KBM-7 (cell line): ENCODE measurements at places on chromosomes 6 and 20.

DNA sequence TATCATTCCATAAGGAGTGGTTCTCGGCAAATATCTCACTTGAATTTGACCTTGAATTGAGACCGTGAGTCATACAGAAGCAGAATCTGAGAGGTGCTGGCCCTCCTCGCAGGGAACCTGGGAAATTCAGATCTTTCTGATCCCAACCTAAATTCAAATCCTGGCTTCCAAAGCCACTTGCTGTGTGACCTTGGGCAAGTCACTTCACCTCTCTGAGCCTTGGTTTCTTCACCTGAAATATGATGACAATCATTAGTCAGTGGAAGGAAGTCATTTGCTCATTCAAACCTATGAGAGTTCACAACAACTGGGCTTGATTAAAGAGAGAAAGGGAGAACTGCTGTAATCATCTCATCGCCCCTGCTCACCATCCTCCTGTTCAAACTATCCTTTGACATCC lies 7.2 kb downstream of the BPIFA3 start:
- no peak for DNase-seq

DNA sequence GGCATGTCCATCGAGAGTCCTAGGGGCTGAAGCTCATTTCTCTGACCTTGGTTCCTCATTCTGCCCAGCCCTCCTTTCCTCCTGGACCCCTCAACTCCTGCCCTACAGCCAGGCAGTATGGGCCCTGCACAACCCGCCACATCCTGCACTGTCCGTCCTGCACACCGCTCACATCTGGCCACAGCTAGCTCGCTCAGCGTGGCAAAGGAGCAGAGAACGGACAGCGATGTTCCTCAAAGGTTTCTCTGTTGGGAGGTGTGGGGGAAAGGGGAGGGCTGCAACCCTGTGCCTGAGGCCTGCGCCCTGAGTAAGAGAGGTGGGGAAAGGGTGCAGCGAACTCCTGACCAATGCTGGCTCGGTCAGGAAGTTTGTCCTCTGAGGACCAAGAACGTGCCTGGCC lies 90.1 kb downstream of the PXDC1 start:
- DNase-seq, result no peak

DNA sequence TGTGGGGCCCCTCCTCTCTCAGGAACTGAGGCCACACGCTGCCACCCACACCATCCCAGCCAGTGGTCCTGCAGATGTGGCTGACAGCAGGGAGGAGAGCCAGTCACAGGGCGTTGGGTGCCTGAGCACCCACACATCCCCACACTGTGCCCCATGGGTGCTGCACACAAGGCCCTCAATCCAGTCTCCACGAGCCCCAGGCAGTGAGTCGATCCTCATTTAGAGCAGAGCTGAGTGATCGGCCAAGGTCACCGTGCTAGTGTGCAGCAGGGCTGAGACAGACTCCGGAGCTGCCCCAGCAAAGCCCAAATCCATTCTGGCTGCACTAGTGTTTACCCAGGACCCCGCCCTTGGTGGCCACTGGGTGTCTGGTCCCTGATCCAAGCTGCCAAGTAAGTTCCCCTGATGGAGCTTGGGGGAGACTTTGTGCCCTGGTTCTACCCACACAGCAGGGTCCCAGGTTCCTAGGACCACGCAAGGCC lies 9.0 kb downstream of the C20orf203 start:
- no peak for DNase-seq

- DNase-seq, result peak; percentile 68
Observed at GRCh38 chr6:51855310-51856082, 231.9 kb downstream of the PKHD1 start.

- no peak for DNase-seq
Observed at GRCh38 chr6:23456396-23456795, 669.6 kb upstream of the NRSN1 start.

GRCh38 chr20:31698803-31699718 lies 23.6 kb downstream of the BCL2L1 start:
- DNase-seq, result peak; percentile 74

DNA sequence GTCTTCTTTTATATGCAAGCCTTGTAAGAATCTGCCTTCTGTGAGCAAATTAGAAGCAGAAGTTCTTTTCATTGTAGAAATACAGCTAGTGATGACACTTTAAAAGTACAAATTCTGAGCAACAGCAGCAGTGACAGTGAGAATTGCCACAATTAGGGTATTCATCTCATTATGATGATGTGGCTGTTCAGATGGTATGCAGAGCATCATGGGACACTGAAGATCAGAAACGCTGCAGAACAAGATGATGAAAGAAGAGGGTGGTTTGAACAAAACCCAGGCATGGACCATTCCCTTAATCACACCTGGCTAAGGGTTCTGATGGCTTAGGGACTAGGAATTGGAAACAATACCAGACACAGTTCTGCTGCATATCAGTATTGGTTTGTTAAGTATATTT lies 312.7 kb upstream of the TBX18 start:
- DNase-seq, result no peak

DNA sequence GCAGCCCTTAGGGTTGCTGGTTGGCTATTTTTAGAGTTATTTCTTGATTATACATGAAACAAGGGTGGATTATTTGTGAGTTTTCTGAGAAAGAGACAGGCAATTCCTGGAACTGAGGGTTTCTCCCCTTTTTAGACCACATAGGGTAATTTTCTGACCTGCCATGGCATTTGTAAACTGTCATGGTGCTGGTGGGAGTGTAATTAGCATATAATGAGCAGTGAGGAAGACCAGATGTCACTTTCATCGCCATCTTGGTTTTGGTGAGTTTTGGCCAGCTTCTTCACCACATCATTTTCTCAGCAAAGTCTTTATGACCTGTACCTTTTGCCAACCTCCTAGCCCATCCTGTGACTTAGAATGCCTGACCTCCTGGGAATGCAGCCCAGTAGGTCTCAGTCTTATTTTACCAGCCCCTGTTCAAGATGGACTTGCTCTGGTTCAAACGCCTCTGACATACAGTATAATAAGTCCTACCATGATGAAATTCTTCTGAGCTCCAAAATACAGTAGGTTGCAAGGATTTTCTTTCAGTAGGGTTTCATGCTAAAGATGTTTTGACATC lies 117.1 kb downstream of the ISM1 start:
- DNase-seq, result no peak

DNA sequence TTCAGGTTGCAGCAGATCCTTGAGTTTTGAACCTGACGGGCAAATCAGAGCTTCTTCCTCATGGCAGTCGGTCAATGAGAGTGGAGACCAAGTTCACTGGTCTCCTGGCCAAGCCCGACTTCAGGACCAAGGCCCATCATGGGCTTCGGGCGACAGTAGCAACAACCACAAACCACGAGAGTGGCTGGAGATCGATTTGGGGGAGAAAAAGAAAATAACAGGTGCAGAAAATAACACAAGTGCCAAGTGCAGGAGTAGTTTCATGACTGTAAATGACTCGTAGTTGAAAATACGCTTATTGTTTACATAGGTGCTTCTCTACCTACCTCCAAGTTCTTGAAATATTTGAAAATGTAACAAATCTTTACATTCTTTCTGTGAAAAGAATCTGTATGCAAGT lies 56.1 kb downstream of the DCBLD1 start:
- no peak for DNase-seq

GRCh38 chr6:137415127-137415833 lies 78.9 kb downstream of the OLIG3 start:
- peak; percentile 82 for DNase-seq

DNA sequence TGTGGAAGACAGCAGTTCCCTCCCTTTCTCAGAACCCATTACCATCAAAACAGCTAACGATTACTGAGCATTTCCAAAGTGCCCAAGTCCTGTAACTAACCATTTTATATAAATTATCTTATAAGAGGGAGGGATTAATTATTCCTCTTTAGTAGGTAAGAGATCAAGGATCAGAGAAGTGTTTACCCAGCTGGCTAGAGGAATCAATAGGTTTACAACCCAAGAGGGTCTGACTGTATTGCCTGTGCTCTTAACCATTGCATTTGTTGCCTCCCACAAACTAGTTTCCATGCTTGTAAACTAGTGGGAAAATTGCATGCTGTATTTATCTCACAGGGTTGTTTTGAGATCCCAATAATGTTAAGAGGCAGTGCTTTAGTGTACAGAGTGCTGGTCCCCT lies 3.7 kb upstream of the DBNDD2 start:
- DNase-seq, result no peak

DNA sequence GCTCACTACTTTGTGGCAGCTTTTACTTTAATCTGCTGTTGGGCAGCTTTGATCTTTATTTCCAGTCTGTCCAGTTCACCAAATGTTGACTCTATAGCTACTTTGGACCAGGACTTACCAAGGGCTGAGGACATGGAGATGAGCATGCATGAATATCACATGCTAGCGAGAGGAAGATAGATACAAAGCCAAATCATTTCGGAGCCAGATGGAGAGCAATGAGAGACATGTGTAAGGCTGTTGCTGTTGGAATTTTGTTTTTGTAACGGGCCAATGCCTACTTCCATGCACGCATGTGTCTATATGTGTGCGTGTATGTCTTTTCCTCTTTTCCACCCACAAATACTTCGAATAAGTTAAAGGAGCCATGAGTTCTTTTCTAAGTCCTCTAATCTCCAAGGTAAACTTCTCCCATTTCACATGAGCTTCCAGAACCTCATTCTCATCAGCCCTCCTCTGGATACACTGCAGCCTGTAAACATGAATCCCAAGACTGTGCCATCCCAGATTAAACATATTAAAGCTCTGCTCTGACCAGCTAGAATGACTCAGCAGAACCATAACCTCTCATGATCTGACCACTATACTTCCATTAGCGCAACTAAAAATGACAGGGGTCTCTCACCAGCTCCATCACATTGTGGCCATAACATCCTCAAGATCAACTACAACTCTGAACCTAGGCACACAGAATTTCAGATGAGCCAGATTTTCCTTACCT lies 160.7 kb downstream of the LRFN2 start:
- DNase-seq, result no peak

DNA sequence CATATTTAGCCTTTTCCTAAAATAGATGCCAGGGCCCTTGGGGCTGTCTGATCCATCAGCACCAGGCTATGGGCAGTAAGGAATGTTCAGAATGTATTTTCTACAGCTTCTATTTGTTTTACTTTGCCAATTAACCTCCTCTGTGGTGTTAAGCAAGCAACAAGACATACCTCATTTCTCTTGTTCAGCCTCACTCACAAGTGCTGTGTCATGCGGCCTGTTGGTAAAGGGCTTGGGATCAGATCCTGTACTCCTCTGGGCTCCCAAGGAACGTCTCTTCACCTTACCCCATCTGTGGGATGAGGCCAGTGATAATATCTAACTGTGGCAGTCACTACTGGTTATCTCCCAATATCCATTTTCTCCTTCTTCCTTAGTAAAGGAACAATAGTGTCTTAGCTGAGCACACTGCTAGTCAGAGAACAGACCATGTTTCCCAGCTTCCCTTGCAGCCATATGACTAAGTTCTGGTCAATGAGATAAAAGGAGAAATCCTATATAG lies 7.0 kb upstream of the DSTN start:
- DNase-seq, result no peak

DNA sequence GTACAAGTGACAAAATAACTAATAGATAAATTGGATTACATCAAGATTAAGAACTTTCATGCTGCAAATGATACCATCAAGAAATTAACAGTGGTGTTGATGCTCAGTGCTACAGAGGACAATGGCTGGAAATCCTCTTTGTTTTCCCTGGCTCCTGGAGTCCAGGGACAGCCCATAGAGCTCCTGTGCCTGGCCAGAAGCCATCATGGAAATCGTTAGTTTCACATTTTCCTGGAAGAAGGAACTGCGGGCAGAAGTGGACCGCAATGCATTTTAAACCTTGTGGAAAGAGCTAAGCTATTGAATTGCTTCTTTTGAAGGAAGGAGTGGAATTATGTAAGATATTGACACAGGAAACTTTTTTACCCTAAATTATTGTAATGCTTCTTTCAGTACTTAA lies 276.0 kb downstream of the GJA1 start:
- no peak for DNase-seq

GRCh38 chr20:61220131-61220530 lies 31.9 kb upstream of the CDH4 start:
- DNase-seq, result no peak

DNA sequence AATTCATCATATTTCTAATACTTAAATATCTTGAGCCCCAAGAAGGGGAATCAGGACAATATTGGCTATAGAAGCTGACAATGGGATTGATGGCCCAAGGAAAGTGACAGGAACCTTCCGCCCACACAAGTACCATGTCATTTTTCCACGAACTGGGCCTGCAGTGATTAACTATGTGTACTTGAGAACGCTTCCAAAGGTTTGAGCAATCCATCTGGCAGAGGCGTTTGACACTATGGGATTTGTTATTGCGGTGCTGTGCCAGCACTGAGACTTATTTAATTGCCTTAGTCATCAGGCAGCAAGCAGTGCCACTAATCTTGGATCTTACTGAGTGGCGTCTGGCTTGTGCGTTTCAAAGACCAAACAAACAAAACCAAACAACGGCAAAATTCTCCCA lies 135.6 kb upstream of the UST start:
- DNase-seq, result no peak

- no peak for DNase-seq
Observed at GRCh38 chr6:116535109-116535508, 10.4 kb downstream of the TRAPPC3L start.
